Left kidney (tissue), 8 donors: ENCODE measurements at places on chromosomes 12 and 14. TPM values are rescaled to one million over a fixed set of nuclear protein-coding genes. Genes with fewer than 3 reads are reported as not detected.
A peak's percentile ranks its signal among the peaks of the same experiment; 100 is the strongest.

The NOVA1 gene
- 34.0 TPM for polyA plus RNA-seq

The LYZ gene
- 19.5 TPM for polyA plus RNA-seq

The ING4 gene
- 109 TPM for polyA plus RNA-seq

The SDR9C7 gene
- polyA plus RNA-seq, result 0.32 TPM

The NXPH4 gene
- polyA plus RNA-seq, result 4.2 TPM

DNA sequence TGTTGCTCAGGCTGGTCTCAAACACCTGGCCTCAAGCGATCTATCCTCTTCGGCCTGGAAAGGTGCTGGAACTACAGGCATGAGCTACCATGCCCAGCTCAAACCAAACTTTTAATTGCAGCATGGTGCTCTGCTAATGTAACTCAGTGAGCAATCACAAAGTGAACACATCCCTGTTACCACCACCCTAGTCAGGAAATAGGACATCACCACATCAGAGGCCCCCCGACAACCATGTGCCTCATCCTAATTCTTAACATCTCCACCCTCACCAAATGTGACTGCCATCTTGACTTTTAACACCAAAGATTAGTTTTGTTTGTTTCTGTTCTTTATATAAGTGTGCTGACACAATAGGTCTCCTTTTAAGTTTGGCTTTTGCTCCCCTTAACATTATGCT, 22.8 kb upstream of the SDR39U1 start:
- no peak for DNase-seq

- no peak for DNase-seq
Observed at GRCh38 chr12:116060764-116061163, 216.7 kb downstream of the MED13L start.

GRCh38 chr12:111010916-111011657, 90.7 kb upstream of the MYL2 start:
- no peak for DNase-seq

DNA sequence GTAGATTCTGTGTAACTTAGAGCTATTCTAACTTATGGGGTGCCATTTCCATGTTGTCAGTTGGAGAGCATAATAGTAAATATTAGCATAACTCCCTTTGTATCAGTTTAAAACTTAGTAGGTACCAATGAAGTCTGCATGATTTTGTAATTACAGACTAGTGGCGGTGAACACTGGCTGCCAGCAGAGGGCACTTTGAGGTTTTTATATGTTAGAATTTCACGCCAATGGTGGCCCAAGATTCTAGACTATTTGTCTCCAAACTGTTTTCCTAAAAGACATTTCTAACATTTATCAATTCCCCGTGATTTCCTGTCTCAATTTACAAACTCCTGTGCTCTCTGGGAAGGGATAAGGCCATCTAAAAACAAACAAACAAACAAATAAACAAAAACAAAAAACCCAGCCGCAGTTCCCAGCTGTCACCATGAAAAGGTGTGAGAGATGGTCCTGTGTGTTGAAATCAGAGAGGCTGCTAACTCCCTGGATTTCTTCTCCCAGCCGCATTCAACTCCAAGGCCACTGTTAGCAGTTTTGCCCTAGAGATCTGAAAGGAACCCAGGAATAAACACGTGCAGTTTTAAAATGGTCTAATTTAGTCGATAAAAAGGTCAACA, 57.6 kb downstream of the BRMS1L start:
- peak; percentile 20 for DNase-seq

DNA sequence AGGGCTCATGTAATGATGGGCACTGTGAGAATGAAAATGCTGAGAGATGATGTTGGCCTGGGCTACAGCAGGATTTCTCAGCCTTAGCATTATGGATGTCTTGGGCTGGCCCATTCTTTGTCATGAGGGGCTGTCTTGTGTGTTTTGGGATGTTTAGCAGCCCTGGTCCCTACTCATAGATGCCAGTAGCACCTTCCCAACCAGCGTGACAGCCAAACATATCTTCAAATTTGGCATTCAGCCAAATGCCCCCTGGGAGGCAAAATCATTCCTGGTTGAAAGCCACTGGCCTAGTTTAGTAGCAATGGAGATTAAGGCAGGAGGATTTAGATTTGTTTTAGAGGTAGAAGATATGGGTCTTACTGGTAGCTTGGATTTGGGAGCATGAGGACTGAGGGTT, 26.6 kb downstream of the UBE3B start:
- no peak for DNase-seq

GRCh38 chr12:79373896-79374499, 316.8 kb downstream of the PAWR start:
- peak; percentile 15 for DNase-seq

- no peak for DNase-seq
Observed at GRCh38 chr12:6771091-6771495, 1.2 kb upstream of the LAG3 start.

GRCh38 chr12:116710370-116711150, 27.3 kb downstream of the SPRING1 start:
- DNase-seq, result no peak

DNA sequence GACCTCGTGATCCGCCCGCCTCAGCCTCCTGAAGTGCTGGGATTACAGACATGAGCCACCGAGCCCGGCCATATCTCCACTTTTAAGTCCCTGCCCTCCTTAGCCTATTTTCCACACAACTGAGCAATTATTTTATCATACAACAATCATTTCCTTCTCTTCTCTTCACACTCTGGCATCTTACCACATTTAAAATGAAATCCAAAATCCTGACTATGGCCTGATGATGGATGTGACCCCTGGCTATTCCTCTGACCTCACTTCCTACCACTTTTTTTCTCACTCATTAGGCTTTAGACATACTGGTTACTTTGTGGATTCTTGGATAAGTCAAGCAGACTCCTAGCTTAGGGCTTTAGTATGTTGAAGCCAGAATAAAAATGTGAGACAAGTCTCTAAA, 21.9 kb upstream of the EID3 start:
- DNase-seq, result no peak

- DNase-seq, result no peak
Observed at GRCh38 chr12:6828781-6829535, 751 bp downstream of the P3H3 start.

DNA sequence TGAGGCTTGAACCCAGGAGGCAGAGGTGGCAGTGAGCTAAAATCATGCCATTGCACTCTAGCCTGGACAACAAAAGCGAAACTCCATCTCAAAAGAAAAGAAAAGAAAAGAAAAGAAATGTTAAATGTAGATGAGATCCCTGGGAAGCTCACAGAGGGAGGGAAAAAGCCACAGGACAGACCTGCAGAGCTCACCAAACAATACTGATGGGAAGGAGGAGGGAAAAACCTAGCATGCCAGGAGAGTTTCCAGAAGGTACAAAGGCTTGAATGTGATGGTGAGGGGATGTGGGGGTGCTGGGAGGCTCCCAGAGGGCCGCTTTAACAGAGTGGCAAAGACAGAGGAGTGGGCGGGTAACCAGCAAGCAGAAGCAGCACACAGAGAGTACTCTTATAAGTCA, 72.3 kb downstream of the PTPN21 start:
- DNase-seq, result no peak

- DNase-seq, result no peak
Observed at GRCh38 chr14:102828151-102828550, 50.9 kb downstream of the TRAF3 start.

GRCh38 chr14:98262566-98262965, 1009.4 kb downstream of the BCL11B start:
- no peak for DNase-seq

DNA sequence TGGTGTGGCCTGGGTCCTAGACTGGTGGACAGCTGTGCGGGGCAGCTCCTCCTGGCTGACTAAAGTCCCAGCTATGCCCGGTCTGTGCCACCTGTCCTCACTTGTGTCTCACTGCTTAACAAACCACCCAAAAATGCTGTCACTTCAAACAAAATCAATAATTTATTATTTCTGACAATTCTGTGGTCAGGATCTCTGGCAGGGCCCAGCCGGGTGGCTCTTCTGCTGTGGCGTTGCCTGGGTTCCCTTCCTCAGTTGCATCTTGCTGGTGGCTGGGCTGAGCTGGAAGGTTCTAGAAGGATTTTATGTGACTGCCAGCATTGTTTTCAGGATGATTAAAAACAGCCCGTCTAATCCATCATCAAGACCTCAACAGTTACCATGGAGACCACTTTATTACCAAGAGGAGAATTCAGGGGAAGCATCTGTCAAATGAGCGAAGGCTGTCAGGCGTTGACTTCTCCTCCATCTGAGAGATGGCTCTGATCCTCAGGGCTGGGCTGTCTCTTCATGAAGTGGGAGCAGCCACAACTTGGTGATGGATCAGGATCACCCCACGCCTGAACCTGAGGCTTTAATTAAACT, 280.6 kb upstream of the SFSWAP start:
- no peak for DNase-seq

- DNase-seq, result no peak
Observed at GRCh38 chr12:103667125-103667524, 80.1 kb downstream of the STAB2 start.

GRCh38 chr12:27968972-27969623, 3.4 kb downstream of the PTHLH start:
- no peak for DNase-seq
